ENCODE measurements at places on chromosomes 1 and 21.

DNA sequence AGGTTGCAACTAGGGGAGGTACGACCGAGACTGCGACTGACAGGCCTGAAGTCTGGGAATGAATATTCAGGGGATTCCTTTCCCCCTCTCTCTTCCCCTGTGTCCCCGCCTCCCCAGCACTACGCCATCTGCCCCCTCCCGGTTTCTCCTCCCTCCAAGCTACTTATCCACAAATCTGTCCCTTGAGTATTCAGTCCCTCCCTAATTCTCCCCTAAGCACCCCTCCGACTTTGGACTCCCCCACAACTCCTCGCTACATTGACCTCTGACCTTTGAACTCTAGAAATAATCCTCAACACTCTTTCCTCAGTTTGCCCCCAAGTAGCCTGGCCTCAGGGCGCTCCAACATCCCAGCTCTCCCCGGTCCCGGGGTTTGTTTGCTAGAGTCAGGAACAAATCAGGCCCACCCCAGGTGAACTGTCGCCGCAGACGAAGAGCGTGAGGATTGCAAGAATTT is 393 bp downstream of the LYSMD1 start:
- DNase-seq: peak; percentile 52

- no peak for DNase-seq
These were observed 1.6 kb downstream of the KRTAP10-2 start for GRCh38 chr21:44549525-44550211.

GRCh38 chr21:38721958-38722357 is 83.8 kb upstream of the ETS2 start:
- no peak for DNase-seq

DNA sequence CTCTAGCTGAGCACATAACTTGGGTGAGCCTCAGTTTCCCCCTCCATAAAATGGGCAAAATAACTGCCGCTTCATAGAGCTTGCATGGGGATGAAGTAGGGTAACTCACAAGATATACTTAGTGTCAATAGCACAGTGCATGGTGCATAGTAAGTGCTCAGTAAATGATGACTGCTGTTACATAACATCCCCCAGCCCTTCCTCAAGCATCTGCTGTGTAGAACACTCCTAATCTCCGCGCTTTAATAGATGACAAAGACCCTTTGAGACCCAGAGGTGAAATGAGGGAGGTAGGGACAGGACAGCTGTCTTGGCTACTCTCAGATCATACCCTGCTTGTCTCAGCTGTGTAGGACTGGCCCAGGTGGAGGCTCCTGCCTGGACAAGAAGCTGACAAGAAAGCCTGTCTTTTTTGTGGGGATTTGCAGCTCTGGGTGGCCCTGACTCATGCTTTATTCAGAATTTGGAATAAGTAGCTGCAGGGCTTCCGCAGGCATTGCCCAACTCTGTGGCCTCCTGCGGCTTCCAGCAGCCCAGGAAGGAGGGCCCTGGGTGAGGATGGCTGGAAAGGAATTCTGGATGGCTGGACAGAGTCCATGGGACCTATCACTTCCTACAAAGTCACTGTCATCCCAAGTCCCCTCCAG is 20.7 kb upstream of the PADI4 start:
- no peak for DNase-seq

DNA sequence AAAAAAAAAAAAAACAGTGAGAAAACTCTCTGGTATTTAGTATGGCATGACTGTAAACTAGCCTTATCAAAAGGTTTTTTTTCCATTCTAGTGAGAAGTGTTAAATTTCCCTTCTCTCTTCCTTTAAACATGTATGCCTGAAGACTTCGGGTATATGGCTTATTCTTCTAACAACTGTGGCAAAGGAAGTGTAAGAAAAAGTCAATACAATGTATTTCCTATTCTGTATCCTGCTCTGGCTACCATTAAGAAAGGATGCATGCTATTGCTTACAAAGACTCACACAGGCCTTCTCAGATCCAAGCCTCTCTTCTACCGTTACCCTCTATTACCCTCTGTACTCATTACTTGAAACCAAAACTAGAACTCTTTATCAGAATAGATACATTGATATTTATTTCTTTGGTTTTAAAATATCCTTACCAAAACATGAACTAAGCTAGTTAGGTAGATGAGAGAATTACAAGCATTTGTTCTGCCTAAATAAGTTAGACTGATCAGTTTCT is 8.4 kb downstream of the CEPT1 start:
- DNase-seq: no peak

GRCh38 chr1:197632005-197632404 is 143.3 kb downstream of the DENND1B start:
- no peak for DNase-seq

DNA sequence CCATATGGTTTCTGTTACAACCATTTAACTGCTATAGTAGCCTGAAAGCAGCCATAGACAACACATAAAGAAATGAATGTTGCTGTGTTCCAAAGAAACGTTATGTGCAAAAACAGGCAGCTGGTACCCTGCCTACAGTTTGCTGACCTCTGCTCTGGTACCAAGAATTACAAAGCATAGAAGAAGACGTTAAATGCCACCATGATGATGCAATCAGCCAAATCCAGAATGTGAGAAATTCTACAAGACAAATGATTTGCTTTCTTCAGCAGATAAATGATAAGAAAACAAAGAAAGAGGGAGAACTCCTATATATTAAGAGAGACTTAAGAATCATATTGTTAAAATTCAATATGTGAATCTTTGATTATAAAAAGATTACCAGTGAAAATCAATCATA is 97.8 kb upstream of the PDE4B start:
- DNase-seq: no peak

DNA sequence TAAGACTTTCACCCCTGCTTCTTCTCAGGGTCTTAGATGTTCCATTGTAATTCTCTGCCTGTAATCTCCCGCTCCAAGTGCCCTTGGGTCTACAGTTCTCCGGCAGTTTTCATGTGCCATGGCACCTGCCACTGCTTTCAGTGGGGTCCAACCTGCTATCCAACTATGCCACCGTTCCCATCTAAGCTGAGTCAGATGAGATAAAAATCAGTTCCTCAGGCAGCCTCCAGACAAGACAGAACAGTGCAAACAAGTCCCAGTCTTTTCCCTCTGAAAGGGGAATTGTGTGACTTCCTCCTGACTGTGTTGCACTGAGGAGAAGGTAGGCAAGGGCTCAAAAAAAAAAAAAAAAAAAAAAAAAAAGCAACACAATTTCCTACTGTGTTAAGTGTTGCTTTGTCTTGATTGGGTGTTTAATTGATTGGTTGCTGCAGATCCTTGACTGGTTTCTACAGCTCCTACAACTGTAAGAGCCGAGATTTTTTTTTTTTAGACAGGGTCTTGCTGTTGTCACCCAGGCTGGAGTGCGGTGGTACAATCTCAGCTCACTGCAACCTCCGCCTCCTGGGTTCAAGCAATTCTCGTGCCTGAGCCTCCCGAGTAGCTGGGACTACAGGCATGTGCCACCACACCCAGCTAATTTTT is 50.7 kb downstream of the EBNA1BP2 start:
- no peak for DNase-seq

- DNase-seq: no peak
These were observed 486.9 kb upstream of the NCAM2 start for GRCh38 chr21:20511216-20511880.

DNA sequence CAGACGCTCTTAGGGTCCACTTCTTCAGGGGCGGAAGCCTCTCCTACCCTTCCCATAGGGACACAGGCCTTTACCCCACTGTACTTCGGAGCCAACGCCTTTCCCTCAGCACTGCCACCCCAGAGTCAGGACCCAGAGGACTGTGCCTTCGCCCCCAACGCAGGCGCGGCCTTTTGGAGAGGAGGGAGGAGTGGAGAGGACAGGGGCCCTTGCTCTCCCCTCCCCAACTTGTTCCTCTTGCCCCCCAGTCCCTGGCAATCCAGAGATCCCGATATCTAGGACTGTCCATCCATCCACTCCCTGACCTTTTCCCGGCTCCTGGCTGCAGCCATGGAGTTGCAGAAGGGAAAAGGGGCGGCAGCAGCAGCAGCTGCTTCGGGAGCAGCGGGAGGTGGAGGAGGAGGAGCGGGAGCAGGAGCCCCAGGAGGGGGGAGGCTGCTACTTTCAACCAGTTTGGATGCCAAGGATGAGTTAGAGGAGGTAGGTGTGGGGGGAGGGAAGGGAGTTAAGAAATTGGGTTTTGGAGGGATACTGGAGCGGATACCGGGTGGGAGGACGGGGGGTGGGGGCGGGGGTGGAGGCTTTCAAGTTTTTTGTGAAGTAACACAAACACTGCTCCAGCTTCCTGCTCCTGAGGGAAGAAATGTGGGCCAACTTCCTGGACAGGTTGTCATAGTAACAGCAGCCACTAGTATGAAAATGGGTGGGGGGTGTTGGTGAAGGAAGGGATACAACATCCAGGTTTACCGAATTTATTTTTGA is 636 bp downstream of the INTS3 start:
- no peak for DNase-seq

DNA sequence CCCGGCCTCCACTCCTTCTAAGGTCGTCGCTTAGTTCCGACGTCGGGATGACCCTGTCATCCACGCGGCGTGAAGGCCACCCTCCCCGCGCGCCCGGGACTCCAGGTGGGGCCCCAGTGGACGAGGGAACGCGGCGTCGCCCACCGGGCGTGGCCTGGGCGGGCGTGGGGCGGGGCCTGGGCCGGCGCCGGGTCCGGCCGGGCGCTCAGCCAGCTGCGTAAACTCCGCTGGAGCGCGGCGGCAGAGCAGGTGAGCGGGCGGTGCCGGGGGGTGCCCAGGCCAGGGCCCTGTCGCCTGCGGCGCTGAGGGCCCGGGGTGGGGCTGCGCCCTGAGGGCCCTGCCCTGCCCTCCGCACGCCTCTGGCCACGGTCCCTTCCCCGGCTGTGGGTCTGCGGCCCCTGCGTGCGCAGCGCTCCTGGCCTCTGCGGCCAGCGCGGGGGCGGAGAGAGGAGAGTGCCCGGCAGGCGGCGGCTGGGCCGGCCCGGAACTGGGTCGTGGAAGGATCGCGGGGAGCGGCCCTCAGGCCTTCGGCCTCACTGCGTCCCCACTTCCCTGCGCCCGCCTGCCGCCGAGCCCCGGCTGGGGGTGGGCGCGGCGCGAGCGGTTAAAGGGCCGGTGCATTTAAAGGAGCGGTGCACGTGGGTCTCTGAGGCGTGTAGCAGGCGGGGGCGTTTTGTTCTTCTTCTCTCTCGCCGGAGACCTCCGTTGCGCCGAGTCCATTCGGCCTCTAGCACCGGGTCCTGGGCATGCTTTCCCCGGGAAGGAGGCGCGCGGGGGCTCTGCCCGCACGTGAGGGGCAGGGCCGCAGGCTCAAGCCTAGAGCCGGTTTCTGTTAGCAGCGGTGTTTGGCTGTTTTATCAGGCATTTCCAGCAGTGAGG is at the start of gene PSEN2:
Gene PSEN2, plus strand, starts transcription at position 216 of the 879 bp plus-strand sequence. CDS start 11,292 bp downstream, outside the sequence.
- peak; percentile 20 for DNase-seq

DNA sequence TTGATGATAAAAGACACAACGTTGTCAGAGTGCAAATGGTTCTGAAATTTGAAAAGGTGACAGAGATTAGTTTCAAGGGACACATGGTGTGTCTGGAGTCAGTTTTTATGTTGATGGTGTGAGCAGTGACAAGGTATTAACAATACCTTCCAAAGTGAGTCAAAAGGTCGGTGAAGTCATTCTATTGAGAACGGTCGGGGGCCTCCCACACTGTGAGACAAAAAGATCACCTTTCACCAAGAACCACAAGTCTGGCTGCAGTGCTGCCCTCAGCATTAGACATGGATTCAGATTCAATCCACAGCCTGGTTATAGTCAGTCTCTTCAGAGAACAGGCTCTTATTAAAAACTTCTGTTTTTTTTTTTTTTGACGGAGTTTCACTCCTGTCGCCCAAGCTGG is 26.5 kb downstream of the ZNF124 start:
- DNase-seq: no peak

DNA sequence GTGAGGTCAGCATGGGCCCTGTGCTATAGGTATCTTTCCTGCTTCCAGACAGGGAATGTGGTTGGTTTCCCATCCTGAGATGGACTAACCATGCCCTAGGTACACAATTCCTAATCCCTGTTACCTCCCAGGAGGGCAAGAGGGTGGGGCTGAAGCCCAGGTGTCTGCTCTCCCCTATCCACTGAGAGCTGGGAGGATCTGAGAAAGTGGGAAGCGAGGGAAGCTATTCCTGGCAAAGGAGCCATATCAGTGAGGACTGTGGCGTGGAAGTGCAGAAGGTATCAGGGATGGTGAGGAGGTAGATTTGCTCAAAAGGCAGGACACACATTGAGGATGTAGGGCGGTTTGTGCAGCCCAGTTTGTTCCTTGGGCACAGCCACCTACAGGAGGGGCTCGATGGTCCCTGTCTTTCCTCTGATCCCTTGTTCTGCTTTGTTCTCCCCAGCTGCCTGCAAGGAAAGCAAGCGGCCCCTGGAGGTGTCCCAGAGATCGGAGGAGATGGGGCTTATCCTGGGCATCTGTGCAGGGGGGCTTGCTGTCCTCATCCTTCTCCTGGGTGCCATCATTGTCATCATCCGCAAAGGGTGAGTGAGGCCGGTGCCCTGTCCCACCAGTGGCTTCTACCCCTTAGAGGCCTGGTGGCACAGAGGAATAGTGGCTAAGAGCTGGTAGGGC is 48.1 kb downstream of the PTPRU start:
- DNase-seq: no peak

DNA sequence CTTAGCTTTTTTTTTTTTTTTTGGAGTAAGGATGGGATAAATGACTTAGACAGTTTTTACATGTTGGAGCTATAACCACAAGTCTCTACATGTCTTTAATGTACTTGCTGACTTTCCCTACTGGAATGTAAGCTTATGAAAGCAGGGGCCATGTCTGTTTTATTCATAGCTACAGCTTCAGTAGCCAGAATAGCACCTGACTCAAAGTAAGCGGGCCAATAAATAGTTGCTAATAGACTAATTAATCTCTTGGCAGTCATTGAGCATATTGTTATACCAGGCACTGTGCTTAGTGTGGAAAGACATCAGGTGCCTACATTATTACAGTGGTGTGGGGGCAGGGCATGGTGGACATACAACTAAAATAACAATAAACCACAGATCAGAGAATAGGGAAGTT is 84.4 kb upstream of the HOOK1 start:
- DNase-seq: no peak

DNA sequence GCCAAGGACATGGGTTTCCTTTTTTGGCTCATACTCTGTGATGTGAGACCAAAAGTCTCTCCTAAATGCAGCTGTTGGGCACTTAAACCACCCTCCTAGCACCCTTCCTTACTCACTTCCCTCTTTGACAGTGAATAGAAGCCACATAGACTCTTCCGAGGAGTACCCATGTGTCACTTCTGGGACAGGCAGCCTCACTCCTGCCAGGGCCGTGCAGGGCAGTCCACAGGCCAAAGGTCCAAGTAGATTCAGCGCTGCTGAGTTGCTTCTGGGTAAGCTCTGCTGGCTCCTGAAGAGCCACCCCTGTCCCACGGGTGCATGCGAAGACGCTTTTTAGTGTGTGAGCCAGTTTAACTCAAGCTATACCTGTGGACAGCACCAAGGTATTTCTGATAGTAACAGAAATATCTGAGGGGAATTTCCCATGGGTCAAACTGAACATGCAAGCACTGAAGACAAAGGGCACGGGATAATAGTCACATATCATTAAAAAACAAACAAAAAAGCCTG is 36.8 kb upstream of the BMP8B start:
- no peak for DNase-seq

- no peak for DNase-seq
These were observed 86.8 kb downstream of the TEX35 start for GRCh38 chr1:178599745-178600144.

Measured in hippocampal formation (tissue), 2 donors.